Skin of body (tissue), 3 donors: ENCODE measurements at places on chromosomes 6 and 20. TPM values are rescaled to one million over a fixed set of nuclear protein-coding genes. Genes with fewer than 3 reads are reported as not detected.

Gene LGSN
- total RNA-seq = not detected

Gene RAET1G
- 0.79 TPM for total RNA-seq

Gene SIRPA
- total RNA-seq = 16.4 TPM

Gene ADGRB3
- 3.3 TPM for total RNA-seq

Gene PIM1
- 38.3 TPM for total RNA-seq

Gene PTCRA
- total RNA-seq = not detected

Gene CFAP206
- 0.49 TPM for total RNA-seq

Gene ADA
- total RNA-seq = 5.5 TPM

Gene JAG1
- 133 TPM for total RNA-seq

Gene LY6G6F
- total RNA-seq = not detected

Gene HRH3
- total RNA-seq = 0.10 TPM

Gene ZNF512B
- 9.7 TPM for total RNA-seq

Gene CST2
- total RNA-seq = not detected

Gene RIN2
- total RNA-seq = 34.8 TPM

Gene TCF15
- total RNA-seq = 0.49 TPM

Gene SNRNP48
- total RNA-seq = 13.8 TPM

Gene ZKSCAN8
- 18.1 TPM for total RNA-seq
